ENCODE measurements at places on chromosomes 2 and 18. TPM values are rescaled to one million over a fixed set of nuclear protein-coding genes. Genes with fewer than 3 reads are reported as not detected.

CLEC4F gene
- total RNA-seq = not detected

RMC1 gene
- total RNA-seq = 37.0 TPM

DCDC2C gene
- 0.62 TPM for total RNA-seq

ZNF521 gene
- 8.4 TPM for total RNA-seq

GALR1 gene
- total RNA-seq = 0.16 TPM

LIMS3 gene
- total RNA-seq = 2.3 TPM

Data from occipital lobe (tissue), 3 donors.